EL (cell line): ENCODE measurements at places on chromosomes 16 and 17.

- no peak for DNase-seq
Observed at GRCh38 chr17:82274134-82275020, 877 bp upstream of the CSNK1D start.

DNA sequence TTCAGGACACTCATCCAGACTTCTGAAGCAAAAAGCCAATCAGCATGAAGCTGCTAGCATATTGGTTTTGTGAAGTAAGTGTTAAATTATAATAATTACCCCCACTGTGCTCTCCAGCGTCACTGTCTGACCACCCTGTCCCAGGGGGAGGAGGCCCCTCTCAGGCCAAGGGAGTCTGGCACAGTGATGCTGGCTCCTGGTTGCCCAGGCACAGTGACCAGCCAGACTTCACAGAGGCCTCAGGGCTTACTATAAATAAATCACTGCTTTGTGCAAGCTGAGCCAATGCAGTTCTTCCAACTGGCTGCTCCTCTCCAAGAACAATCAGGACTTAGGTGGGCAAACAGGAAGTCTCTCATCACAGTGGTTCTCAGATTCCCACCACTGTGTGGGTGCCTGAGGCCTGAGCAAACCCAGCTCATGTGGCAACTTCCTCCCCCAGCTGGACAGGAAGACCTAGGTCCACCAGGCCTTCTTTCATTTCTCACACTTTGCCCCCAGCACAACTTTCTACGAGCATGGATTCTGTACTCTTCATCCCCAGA lies 1.7 kb upstream of the DBNDD1 start:
- DNase-seq, result peak; percentile 62

- DNase-seq, result no peak
Observed at GRCh38 chr16:55651841-55652824, 3.7 kb upstream of the SLC6A2 start.

DNA sequence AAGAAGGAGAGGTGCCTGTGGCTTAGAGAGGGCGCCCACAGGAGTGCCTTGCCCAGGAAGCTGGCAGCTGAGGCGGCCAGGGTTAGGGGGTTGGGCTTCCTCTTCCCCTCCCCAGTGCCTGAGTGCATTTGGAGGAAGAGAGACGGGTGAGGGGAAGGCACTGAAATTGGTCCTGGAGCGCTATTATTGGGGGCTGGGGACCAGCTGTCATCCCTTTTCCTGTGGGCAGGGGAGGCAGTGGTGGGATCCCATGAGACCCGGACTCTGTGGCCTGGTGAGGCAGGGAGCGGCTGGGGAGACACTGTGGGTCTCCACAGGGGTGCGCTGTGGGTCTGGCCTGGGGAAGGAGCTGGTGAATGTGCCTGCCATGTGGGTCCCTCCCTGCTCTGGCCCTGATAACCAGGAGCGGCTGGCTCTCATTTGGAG lies 259.7 kb downstream of the SEC14L1 start:
- peak; percentile 37 for DNase-seq

- no peak for DNase-seq
Observed at GRCh38 chr17:77453613-77454241, 313.0 kb downstream of the SEC14L1 start.

GRCh38 chr17:43540821-43541674 lies 5.1 kb downstream of the ETV4 start:
- DNase-seq, result no peak

DNA sequence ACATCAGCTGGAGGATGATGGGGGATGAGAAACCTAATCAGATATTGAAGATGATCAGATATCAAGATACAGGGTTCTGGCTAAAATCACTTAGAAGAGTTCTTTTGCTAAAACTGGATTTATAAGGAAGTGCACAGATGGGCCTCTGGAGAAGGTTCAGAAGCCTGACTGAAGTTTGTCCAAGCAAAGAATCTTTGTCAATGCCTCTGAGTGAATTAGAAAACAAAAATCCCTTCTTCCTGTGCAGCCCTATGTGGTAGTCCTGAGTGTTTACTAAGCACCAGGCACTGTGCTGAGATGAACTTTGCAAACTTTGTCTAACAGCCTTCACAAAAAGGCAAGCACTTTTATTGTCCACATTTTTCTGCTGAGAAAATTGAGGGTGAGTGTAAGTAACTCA lies 11.4 kb upstream of the CENPV start:
- no peak for DNase-seq

DNA sequence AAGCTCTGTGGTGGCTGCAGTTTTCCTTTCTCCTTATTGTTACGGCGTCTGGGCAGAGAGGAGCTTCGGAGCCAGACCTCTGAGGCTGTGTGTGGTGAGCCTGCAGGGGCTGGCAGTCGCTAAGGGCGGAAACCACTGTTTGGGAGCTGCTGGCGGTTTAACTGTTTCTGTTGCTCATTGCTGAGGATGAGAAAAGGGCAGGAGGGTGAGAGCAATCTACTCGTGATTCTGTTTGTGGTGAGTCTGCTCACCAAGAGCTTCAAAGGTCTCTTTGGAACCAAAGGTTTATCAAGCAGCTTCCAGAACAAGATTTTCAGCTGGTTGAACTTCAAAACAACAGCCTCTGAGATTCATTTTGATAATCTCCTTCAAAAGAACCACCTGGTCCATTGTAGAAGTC lies 143.9 kb downstream of the ANKFN1 start:
- DNase-seq, result peak; percentile 78

DNA sequence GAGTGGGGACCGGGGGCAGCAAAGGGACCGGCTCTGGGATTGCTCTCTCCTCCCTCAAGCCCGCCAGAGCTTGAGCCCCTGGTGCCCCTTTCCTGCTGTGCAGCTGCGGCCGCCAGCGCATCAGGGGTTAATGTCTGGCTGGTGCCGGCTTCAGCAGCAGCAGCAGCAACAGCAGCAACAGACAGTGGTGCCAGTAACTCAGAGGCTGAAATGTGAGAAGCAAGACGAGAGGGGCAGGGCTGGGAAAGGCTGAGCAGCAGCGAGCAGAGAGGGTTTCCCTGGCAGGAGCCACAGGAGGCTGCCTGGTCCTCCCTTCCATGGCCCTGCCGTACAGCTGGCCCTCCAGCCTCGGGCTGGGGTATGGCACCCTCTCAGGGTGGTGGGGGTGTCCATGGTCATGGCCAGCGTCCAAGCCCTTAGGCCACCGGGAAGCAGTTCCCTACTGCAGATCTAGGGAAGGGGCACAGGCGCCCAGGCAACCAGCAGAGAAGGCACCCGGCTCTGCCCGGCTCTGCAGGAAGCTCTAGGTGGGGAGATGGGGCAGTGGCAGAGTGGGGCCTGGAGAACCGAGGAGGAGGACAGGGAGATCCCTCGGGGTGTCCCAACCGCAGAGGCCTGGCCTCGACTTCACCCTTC lies 21.1 kb upstream of the TFAP4 start:
- peak; percentile 61 for DNase-seq

DNA sequence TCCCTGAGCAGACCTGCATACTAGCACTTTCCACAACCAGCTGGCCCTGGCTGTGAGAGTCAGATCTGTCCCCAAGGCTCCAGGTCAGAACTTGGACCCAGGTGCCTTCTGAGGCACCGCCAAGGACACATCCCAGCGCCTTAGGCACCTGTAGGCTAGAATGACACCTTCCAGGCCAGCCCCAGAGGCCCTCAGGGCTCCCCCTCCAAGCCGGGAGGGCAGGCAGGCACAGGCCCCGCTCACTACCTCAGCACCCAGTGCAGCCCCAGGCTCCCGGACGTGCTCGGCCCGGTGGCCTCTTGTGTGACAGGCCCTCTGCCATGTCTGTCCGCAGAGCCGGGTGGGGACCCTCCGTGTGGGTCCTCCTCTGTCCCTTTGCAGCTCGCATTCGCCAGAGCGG lies 56.3 kb upstream of the CMIP start:
- DNase-seq, result no peak

- DNase-seq, result no peak
Observed at GRCh38 chr16:57501492-57501891, 15.2 kb upstream of the DOK4 start.

GRCh38 chr17:5210091-5210490 lies 18.4 kb upstream of the ZNF594 start:
- no peak for DNase-seq

DNA sequence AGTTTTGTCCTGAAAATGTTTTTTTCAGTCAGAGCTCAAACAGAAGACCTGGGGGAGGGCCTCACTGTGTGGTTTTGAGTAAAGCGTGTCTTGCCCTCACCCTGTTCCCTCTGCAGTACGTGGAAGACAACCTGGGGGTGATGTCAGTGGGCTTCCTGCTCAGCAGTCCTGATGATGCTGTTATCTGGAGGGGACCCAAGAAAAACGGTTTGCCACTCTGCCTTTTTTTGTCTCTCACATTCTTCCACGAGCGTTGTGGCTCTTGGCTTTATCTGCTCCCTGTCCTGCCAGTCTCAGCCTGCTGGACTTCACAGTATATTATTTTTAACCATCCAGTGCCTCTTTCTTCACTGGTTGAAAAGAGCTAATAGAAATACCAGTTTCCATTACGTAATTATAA lies 12.9 kb downstream of the NUBP1 start:
- peak; percentile 12 for DNase-seq

DNA sequence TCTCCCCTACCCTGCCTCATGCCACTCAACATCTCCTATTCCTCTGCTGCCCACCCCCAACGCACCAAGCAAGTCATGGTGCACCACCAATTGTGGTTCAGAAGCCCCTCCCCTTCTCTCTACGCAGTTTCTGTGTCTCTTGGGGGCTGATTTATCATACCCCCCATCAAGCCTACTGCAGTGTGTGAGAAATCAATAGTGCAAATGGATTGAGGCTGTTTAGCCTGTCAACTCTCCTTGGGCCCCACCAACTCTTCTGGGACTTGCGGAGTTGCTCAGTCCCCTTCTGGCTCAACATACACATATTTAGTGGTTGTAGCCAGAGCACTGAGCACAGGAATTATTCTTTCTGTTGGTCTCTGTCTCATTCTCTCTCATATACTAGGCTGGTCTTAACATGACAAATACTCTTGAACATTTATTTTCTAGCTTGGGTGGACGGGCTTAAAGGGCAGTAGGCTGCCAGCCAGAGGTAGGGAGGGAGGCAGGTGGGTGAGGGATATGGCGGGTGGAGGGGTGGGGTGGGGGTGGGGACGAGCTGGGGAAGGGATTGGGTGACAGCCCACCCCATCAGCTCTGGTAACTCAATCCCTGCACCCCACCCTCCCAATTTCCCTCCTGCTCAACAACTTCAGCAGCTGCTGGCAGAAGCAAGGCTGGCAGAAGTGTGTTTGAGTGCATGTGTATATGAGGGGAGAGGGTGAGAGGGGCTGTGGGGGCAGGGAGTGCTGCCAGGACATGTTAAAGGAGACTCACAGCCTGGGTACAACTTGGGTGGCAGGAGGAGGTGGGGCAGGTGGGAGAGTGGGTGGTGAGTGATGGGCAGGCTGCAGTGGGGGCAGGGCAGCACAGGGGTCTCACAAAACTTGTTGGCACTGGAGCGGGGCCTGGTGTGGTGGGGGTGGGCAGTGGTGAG lies 4.9 kb downstream of the RARA start:
- no peak for DNase-seq

DNA sequence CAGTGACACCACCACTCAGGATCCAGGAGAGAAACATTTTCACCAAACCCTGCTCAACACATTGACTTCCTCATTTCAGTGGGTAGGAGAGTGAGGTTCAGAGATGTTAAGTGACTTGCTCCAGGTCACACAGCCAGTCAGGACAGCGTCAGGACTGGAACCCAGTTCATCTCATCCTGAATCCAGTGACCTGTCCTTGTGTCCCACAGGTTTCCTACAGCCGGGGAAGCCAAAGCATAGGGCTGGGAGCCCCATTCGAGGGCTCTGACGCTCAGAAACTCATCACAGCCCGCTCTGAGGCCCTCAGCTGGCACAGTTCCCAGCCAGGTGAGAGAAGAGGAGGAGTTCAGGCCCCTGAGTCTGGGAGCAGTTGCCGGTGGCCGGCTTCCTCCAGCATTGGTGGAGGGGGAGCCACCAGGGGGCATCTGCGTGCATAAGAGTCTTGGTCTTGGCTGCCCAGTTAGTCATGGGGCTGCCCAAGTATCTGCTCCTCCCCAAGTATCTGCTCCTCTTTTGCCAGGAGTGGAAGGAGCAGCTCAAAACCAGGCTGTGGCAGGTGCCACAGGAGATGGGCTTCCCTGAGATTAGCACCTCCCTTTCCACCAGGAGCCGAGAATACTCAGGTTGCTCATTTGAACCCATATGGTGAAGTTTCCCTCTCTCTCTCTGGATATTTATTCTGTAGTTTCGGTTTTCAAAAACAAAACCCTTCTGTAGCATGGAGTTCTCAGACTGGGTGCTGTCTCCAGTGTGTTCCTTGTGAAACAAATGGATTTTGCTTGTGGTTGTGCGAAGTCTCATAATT lies 56.0 kb downstream of the TNFRSF13B start:
- peak; percentile 66 for DNase-seq

GRCh38 chr17:81428948-81429774 lies 33.9 kb downstream of the BAHCC1 start:
- peak; percentile 78 for DNase-seq

DNA sequence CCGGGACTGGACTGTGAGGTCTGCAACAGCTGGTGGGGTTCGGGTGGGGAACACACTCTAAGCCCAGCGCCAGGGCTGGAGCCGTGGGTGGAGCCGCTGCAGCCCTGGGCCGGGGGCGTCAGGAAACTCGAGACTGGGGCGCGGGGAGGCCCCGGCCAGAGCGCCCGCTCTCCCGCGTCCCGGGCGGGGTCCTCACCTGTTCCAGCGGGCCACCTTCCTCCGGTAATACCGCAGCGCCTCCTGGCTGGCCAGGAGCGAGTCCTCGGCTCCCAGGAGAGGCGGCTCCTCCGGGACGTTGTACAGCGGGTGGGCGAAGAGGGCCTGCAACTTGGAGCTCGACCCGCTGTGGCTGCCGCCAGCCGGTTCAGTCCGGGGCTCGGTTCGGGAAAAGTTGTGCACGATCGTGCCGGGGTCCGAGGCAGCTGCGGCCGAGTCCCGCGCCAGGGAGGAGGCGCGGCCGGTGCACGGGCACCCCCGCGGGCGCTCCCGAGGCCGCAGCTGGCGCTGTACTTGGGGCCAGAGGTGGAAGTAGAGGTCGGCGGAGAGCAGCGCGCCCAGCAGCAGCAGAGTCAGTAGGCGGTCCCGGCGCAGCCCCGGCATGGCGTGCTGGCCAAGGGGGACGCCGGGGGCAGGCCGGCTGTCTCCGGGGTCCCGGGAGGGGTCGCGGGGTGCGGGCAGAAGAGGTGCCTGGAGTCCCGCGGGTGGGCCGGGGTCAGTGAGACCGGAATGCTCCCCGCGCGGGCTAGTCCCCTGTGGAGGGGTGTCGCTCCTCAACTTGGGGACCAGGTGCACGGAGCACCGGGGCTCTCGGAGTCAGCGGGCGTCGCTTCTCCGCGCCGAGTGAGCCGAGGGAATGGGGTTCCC lies 868 bp downstream of the FAM20A start:
- DNase-seq, result no peak
